NCI-H187 (cell line): ENCODE measurements at places on chromosomes 11 and 22.

- DNase-seq, result no peak
Observed at GRCh38 chr11:79670882-79671281, 230.1 kb upstream of the TENM4 start.

GRCh38 chr11:33475993-33476392, 218.8 kb downstream of the HIPK3 start:
- no peak for DNase-seq

DNA sequence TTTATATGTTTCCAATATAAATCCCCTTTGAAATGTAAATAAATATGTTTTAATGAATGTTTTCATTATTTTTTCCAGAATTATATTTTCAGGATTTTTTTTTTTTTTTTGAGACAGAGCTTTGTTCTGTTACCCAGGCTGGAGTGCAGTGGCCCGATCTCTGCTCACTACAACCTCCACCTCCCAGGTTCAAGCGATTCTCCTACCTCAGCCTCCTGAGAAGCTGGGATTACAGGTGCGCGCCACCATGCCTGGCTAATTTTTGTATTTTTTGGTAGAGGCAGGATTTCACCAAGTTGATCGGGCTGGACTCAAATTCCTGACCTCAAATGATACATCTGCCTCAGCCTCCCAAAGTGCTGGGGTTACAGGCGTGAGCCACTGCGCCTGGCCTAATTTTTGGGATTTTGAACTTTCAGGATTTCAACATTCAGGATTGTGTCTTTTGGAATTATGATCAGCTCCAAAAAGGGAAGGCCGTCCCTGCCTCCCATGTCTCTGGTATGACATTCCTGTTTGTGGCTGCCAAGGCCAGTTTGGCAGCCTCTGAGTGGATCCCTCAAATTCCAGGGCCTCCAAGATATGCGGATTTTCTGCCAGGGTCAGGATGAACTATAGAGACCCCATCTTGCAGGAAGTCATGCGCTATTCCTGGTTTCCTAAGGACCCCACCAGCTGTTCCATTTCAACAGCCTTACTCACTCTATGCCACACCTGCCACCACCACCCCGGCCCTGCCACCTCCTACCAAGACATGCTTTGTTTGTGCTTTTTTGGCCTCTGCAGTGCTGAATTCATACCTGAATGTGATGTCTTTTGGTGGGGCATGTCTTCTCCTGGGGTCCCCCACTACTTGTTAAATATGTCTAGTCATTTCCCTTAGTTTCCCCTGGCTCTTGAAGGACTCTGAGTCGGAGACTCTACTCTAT, 21.9 kb upstream of the TMPRSS4 start:
- no peak for DNase-seq

DNA sequence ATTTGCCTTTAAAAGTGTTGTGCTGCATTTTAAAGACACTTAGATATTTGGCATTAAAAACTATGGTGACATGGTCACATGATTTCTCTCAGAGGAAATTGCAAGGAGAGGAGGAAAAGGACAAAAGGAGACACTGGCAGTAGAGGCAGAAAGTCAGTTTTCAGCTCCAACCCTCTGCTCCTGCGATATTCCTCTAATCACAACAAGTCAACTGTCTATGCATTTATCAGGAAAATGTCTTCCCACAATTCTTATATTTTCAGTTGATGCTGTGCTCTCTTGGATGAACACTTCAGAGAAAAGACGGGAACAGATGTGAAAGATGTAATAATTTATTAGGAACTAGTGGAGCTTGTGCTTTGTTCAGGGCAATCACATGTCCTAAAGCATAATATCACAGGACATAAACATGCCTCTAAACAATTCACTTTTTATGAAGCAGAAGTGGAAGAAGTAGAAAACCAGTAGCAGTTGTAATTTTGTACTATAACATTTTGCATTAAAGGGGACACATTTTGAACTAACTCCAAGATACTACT, 340.8 kb upstream of the PITPNB start:
- no peak for DNase-seq

GRCh38 chr22:20051927-20052308, 28.1 kb upstream of the DGCR8 start:
- DNase-seq, result no peak

GRCh38 chr11:76744186-76745043, 38.7 kb upstream of the TSKU start:
- no peak for DNase-seq

GRCh38 chr11:45176996-45177395, 30.6 kb downstream of the PRDM11 start:
- DNase-seq, result no peak

- no peak for DNase-seq
Observed at GRCh38 chr11:29634744-29635143, 382.1 kb downstream of the KCNA4 start.

DNA sequence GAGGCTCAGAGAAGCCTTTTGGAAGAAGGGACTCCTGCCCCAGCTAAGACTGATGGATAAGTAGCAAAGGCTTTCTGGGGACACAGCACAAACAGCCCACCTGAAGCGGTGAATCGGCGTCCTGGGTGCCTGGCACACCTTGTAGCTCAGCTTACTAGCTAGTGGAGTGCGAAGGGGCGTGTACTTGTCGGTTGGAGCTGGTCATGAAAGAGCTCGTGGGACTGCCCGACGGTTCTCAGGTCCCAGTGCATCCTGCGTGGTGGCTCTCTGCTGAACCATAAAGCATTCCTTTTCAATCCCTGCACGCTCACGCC, 690 bp upstream of the UVRAG start:
- no peak for DNase-seq

GRCh38 chr11:62666259-62666926, 1.3 kb downstream of the CSKMT start:
- DNase-seq, result no peak

GRCh38 chr11:76380159-76380976, 564 bp downstream of the THAP12 start:
- no peak for DNase-seq

DNA sequence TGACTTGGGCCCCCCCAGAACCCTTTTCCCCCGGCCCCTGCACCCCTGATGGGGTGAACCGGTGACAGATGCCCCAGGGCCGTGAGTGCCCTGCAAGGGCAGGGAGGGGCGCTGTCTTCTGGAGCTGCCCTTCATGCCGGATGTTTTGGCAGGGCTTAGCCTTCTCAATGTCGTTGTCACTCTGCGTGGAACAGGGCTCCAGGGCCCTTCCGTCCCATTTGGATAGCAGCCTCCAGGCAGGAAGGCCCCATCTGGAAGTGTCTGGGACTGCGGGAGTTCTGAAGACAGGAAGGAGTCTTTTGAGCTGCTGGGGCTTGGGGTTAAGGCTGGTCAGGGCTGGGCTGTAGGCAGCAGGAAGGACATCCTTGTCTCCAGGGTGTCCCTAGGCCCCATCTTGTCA, 4.6 kb downstream of the FRMD8 start:
- DNase-seq, result no peak

DNA sequence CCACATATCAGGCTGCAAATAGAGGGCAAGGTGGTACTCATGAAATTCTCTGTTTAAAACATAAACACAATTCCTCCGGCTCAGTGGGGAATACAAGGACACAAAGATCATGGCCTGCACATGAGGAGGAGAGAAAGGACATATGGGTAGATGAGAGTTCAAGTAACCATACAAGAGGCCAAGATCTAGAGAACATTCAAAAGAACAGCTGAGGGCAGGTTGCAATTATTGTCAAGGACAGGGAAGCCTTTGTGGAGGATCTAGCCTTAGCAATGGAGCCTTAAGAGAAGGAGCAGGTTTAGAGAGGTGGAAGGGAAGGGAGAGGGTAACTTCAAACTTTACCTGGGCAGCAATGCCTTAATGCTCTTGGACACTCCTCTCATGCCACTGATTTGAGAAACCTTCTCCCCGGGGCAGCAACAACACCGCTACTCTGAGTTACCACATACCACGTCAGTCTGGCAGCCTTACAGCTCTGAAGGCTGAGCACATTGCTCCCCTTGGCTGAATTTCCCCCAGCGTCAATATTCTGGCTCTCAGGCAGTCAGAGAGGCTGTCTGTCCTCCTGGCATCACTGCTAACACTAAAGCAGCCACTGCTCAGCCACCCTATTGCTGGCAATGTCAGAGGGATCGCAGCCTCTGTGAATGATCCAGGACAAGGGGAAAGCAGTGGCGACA, 55.5 kb downstream of the CLPB start:
- DNase-seq, result no peak

- DNase-seq, result no peak
Observed at GRCh38 chr22:44455963-44456358, 42.1 kb downstream of the RTL6 start.

- DNase-seq, result no peak
Observed at GRCh38 chr22:37244114-37244921, at the start of gene RAC2. TSS of gene RAC2 (minus strand) at chr22:37244269. CDS start at chr22:37244148, 121 bp downstream.
